SJCRH30 (cell line): ENCODE measurements at places on chromosomes 3 and 15.
A peak's percentile ranks its signal among the peaks of the same experiment; 100 is the strongest.

DNA sequence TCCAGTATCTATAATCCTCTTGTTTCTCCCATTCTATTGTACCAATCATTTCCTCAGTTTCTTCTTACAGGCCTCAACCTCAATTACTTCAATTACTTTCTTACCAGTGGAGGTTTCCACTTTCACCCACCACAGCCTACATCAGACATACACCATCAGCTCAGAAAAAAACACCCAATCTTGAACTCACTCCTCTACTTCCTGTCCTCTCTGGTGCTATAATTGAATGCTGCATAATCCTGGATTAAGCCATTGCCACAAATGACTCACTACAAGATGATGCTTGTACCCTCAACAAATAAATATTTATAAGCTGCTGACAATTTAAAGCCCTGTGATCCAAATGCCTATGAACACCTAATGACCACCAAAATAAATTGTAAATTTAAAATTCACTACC lies 18.5 kb downstream of the RYK start:
- DNase-seq: no peak

GRCh38 chr3:183583331-183584245 lies 28.1 kb upstream of the KLHL6 start:
- no peak for DNase-seq

DNA sequence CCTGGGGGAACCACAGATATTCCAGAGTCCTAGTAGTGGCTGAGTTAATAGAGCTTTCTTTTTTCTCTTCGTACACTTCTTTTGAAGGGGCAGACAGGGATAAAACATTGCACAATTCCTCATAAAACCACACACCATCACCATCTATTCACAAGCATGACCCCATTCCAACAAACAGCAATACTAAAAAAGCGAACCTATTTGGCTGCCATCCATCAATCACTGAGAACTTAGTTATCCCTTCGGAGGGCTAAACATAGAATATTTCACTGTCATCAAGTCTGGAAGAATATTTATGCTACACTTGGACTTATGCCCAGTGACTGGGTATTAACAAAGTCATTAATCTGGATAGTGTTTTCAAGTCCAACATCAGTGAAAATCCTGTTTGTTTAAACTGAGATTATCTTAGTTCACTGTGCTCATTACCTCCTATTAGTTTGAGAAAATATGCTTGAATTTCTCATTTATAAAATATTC lies 80.3 kb upstream of the PRTG start:
- DNase-seq: no peak

DNA sequence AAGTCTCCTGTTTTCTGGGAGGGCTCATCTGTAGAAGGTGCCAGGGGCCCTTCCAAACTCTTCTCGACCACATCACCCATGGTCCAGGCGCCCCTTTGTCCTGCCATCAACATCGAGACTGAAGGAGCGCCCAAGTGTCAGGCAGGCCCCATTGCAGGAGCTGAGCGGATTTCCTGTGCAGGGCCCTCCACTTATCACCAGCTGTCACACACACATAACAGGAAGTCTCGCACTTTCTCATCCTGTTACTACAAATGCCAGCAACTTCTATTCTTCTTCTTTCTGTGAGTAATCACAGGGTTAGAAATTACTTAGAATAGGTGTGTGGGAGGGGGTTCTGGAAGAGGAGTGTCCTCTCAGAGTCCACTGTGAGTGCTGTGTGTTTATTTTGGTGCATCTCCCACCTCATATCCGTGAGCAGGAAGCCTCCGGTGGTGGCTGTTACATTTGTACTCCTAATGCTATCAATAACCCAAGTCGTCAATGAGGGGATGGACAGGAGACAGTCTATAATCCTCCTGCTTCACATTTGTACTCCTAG lies at the start of gene KLHL6:
Gene KLHL6, minus strand, starts transcription at position 166 of the 541 bp plus-strand sequence. Its CDS starts 53 bp downstream, at position 113.
- no peak for DNase-seq

DNA sequence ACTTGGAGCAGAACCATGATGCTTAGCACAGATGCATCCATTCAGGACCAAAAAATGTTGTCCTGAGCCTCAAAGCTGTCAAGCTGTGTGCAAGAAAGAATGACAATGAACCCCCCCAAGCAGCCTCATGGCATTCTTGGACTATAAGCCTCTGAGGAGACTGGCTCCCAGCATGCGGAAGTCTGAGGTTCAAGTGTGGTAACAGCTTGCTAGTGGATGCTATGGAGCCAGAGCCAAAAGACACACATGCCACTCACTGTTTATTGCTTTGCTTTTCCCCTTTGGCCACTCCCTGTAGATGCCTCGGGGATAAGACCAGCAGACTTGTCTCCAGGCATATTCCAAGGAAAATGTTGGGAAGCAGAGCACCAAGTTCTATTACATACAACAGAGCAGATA lies 38.2 kb upstream of the SNRK start:
- DNase-seq: no peak

GRCh38 chr3:5010706-5011554 lies 31.7 kb downstream of the BHLHE40 start:
- DNase-seq: no peak

DNA sequence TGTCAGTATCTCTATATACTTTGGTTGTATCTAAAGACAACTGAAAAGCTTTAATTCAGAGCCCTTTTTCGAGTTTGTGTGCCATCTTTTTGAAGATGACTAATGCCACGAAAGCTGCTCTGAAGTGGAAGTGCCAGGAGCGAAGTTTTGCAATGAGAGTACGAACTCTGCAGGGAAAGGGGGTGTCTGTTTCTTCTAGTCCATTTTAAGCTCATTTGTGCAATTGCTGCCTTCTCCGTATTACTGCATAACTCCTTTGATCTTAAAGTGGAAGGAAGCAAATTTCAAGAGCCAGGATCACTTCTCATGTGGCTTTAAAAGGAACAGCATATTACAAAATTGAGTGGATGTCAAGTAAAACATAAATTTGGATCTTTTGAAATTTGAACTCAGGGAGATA lies 245.3 kb downstream of the FEZF2 start:
- DNase-seq: no peak

GRCh38 chr3:160127308-160127707 lies 97.9 kb upstream of the C3orf80 start:
- no peak for DNase-seq

- DNase-seq: peak; percentile 95
Measured at GRCh38 chr15:40069178-40070165, 30.5 kb upstream of the SRP14 start.

DNA sequence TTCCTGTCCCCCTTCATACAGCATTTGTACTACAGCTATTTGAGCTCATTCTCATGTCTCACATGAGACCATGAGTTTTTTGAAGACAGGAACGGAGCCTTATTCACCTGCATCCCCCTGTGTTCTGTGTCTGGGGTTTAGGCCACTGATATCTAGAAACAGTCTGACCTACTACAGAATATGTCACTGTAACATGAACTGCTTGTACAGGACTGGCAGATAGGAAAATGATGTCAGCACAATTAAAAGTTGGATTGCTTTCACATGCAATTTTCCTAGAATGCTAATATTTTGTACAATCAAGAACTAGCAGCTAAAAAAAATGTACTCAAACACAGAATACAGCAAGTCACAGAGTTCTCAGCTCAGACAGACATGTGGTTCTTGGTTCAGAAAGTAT lies 90.8 kb upstream of the FGF12 start:
- no peak for DNase-seq

GRCh38 chr3:186108106-186108940 lies 566 bp downstream of the ETV5 start:
- DNase-seq: peak; percentile 81

GRCh38 chr3:195063581-195064193 lies 207.3 kb downstream of the XXYLT1 start:
- DNase-seq: no peak

- DNase-seq: no peak
Measured at GRCh38 chr15:49904296-49904695, 214.7 kb downstream of the ATP8B4 start.

DNA sequence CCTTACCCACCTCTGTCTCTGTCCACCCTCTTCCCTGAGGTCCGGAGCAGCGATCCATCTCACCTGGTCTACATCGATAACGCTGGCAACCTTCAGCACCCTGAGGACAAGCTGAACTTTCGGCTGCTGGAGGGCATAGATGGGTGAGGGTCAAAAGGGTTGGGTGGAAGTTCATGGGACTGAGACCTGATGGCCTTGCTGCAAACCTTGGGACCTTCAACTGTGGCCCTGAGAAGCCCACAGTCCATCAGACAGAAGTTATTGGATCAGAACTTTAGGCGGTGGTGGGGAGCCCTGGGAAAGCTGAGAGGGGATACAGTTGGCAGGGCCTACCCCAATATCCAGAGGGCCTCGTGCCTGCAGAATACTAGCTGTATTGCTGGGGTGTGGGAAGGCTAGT lies 50.5 kb downstream of the POMGNT2 start:
- DNase-seq: no peak

DNA sequence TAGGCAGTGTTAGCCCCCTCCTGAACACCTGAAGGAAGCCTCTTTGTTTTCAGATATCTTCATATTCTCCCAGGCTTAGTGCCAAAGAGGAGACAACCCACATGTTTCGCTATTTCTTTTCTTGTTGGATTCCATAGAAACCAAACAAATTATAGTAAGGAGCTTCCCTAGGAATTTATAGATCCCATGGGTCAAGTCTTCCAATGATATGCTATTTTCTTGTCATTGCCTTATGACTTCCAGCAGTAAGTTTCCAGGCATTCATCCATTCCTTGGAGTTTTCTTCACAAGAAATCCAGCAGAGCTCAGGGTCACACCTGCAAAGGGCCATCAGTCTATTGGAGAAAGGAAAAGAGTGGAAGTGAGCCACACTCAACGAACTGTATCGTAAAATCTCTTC lies 9.9 kb upstream of the KCNMB2 start:
- DNase-seq: no peak

- no peak for DNase-seq
Measured at GRCh38 chr3:27488821-27489220, 4.6 kb upstream of the SLC4A7 start.

DNA sequence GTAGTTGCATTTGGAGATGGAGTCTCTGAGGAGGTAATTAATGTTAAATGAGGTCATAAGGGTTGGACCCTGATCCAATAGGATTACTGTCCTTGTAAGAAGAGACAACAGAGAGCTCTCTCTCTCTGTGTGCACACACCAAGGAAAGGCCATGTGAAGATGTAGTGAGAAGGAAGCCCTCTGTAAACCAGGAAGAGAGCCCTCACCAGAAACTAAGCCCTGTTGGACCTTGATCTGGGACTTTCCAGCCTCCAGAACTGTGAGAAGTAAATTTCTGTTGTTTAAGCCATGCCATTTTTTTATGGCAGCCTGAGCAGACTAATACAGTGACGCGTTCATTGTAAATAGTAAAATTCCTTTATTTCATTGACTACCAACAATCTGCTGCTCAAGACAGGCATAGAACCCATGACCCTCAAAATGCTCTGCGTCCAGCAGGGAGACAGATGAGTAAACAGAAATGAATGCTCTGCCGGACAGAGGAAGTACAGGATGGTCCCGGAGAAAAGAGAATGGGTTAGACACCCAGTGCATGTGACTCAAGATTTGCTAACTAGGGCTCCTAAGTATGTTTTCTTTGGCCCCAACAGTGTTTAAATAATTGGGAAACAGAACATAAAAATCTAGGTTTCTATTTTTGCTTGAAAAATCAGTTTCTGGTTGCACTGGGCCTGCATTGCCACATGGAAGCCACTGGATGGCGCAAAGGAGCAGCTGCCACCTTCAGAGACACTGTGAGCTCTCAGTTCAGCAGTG lies 37.9 kb upstream of the TNFAIP8L3 start:
- peak; percentile 65 for DNase-seq

GRCh38 chr3:155895379-155895900 lies 25.0 kb downstream of the GMPS start:
- no peak for DNase-seq

- no peak for DNase-seq
Measured at GRCh38 chr3:136543385-136543784, 208.8 kb downstream of the STAG1 start.

DNA sequence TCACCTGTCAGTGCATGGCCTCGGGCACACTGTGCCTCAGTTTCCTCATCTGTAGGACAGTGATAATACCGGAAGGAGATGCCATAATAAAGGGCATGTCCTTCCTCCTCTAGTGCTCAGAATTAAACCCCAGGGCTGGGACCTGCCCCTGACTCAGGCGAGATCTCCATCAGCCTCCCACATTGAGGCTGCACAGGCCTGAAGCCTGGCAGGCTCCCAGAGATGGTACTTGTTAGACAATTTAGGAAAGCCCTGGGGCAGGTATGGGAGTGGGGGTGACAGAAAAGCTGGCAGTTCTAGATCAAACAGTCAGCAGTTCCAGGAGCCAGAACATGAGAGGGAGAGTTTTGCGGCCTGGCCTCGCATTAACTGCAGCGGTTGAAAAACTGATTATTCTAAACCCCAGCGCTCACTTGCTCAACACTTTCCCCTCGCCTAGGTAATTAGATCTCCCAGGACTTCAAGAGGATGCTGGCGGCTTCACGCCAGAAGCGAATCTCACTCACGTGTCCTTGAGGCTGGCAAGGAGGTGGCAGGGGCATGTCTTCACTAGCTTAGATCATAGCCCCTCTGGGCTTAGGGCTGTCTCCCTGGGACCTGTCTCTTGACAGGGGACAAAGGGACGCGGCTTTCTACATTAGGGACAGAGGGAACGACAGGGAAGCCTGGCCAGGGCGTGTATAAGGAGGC lies 73.1 kb downstream of the ATP2B2 start:
- DNase-seq: no peak

DNA sequence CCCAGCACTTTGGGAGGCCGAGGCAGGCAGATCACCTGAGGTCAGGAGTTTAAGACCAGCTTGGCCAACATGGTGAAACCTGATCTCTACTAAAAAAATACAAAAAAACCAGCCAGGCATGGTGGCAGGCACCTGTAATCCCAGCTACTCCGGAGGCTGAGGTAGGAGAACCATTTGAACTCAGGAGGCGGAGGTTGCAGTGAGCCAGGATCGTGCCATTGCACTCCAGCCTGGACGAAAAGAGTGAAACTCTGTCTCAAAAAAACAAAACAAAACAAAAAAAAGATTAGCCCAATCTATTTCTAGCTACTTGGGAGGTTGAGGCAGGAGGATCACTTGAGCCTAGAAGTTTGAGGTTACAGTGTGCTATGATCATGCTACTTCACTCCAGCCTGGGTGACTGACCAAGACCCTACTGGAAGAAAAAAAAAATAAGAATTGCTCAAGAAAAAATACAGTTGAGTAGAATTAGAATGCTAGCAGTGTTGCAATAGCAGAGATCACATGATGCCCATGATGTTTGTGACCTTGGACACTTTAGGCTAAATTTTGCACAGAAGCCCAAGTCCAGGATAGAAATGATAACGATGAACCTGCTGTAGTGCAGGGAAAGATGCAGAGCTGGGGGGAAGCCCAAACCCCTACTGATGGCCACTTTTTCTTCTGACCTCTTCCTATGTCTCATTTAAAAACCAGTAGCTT lies 162.2 kb downstream of the LPP start:
- no peak for DNase-seq

DNA sequence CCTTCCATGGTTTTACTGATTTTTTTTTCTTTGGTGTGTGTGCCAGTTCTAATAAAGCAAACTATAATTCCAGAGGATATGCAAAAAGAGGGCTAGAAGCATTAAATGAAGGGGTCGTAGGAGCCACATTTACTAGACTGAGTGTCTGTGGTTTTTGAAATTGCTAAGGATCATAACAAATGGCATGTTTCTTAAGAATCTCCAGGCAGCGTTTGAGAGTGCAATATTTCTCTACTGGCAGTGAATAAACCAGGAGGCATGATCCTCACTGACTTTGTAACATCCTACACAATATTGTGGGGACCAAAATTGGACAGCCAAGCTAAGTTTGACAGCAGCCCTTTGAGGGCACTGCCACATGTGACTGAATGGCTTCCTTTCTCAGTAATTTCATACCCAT lies 115.9 kb upstream of the CCNL1 start:
- no peak for DNase-seq

- no peak for DNase-seq
Measured at GRCh38 chr15:66515901-66516322, 10.8 kb downstream of the ZWILCH start.
